ENCODE measurements at places on chromosomes 11 and 22.
A peak's percentile ranks its signal among the peaks of the same experiment; 100 is the strongest.

- DNase-seq = peak; percentile 45
Observed at GRCh38 chr22:49291169-49291568, 536.5 kb downstream of the BRD1 start.

DNA sequence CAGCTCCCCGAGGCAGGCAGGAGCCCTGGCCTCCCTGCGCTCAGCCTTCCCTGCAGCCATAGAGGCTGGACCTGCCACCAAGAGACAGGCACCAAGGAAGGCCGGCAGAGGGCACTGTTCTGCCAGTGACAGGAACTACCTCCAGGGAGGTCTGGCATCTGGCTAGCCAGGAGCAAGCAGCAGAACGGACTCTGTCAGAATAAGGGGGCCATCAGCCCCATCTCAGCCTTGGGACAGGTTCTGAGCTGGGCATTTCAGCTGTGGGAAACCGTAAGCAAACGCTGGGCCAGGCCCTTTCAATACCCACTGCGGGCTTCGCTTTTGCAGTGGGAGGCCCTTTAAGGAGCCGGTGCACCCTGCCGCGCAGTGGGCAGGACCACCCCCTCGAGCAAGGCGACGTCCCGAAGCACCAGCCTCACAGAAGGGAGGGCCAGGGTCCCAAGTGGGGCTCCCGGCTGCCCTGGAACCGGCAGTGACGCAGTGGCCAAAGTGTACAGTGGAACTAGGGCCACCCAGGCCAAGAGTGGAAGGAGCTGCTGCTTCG lies 18.2 kb downstream of the IFT27 start:
- DNase-seq = peak; percentile 87

GRCh38 chr11:36271794-36272407 lies 17.3 kb downstream of the COMMD9 start:
- no peak for DNase-seq

DNA sequence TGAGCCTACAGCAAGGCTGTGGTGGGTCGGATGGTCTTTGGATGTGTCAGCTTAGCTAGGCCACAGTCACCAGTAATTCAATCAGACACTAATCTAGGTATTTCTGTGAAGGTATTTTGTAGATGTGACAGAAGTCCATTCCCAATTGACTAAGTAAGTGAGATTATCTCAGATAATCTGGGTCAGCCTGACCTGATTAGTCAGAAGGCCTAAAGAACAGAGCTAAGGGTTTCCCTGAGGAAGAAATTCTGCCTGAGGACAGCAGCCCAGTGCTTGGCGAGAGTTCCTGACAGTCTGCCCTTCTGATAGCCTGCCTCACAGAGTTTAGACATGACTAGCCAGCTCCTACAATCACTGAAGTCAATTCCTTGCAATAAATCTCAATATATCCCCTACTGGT lies 28.7 kb downstream of the GUCD1 start:
- DNase-seq = no peak

GRCh38 chr22:18032455-18033101 lies 8.2 kb upstream of the MICAL3 start:
- DNase-seq = no peak

DNA sequence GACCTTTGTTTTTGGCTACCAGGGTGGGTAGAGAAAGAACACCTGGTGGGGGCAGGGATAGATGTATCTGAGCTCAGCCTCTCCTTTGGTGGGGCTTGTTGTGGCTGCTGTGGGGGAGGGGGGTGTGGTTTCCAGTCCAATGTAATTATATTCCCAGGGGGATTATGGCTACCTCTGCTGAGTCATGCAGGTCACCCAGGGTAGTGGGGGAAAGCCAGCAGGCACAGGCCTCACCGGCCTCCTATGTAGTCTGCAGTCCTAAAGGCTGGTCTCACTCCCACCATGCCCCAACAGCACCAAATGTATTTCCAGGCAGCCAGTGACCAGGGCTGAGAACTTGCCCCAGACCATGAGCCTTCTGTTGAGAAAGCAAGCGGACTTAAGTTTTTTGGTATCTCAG lies 119.6 kb downstream of the DYNC2H1 start:
- no peak for DNase-seq

DNA sequence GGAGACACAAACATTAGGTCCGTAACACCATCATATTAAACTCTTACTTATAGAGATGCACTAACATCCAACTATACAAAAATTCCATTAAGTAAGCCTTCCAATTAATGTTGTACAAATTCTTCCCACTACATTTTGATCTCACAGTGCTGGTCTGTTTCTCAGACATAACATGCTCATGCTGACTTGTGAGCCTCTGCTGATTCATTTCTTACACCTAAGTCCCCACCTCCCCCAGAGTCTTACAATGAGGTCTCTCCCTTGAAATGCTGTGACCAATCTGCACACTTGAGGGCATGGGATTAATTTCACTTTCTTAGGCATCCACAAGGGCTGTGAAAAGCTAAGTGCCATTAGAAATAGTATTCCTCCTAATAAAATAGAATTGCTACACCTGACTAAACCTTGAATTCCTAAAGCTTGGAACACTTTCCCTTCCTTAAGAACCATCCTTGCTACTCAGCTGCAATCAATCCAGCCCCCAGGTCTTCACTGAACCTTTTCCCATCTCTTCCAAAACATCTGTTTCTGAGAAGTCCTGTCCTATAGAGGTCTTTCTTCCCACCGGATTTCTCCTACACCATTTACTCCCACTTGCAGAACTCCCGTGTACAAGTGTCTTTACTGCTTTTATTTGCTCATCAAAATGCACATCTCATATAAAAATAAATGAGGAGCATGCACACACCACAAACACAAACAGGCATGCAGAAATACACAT lies 2.0 kb downstream of the HBG1 start:
- no peak for DNase-seq

GRCh38 chr22:19352217-19352616 lies 60.7 kb upstream of the CLTCL1 start:
- DNase-seq = no peak

GRCh38 chr22:17795661-17796548 lies 21.6 kb upstream of the BID start:
- no peak for DNase-seq

DNA sequence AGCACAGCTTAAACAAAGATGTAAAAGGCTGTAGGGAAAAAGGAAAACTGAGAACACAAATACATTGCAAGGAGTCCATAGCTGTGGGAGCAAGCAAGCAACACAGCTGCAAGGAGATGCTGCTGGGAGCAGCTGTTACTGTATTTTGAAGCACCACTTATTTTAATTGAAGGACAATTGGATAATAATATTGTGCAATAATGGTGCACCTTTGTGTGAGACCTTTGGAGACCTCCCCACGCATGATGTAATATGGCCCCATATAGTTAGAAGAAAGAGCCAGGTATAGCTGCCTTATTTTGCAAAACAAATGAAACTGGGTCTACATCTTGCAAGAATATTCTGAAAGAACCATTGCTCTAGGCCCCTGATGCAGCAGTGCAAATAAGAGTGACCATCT lies 191.1 kb upstream of the KIRREL3 start:
- no peak for DNase-seq

- peak; percentile 49 for DNase-seq
Observed at GRCh38 chr11:1881442-1882264, 10.0 kb downstream of the PRR33 start.

DNA sequence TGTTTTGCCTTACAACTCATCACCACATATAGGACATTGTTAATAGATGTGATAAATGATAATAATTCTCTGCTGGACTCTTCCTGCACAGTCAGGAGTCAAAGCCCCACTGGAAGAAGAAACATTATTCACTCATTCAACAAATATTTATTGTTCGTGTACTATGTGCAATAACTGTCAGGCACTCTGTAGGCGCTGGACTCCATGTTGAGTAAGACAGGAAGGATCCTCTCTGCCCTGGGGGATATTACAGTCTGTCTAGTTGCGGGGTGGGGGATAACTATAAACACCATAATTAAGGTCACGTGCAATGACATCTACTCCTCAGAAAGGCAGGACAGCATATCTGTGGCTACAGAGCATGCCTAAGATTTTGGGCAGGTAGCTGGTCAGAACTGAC lies 281.1 kb downstream of the FAT3 start:
- DNase-seq = no peak

GRCh38 chr11:69791276-69792180 lies 16.4 kb upstream of the FGF4 start:
- DNase-seq = no peak

GRCh38 chr11:75910426-75911145 lies 95.6 kb downstream of the UVRAG start:
- no peak for DNase-seq

DNA sequence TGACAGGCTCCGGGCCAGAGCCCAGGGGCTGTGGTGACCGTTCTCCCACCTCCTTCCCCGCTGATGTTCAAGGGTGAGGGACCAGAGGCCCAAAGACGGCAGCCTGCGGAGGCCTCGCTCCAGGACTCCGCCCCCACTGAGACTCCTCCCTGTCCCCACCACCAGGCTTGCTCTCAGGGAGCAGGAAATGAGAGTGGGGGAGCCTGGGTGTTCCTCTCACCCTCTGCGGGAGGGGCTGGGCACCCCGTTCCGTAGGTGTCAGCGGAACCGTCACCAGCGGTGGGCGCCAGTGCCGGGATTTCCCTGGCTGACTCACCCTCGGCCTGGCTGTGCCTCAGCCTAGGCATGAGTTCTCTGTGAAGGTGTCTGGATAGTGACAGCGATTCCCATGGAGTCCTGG lies 15.7 kb downstream of the DAGLA start:
- DNase-seq = no peak

DNA sequence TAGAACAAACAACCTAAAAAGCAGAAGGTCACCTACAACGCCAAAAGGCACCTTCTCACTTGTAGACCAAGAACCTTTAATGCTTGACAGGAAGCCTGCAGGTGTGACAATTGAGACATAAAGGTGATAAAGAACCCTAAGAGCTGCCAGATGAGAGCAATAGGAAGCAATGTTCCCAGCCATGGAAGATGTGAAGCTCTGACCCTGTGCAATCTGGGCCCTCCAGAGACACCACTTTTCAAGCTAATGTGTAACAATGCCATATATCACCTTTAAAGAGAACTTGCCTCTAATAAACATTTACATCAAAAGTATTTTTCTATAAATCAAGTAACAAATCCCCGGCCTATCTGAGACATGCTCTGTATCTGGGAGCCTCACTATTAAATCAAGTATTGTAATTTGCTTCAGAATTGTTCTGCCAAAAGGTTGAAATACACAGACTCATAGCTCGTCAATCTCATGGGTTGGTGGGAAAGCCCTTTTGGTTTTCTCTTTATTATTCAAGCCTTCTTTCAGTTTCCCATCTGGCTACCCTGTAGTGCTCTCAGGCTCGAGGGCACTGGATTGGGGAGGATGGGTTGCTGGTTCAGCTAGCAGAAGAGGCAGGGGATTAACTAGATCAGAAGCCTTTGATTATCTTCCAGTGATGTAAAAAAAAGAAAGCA lies 368.9 kb downstream of the BUD13 start:
- DNase-seq = no peak

DNA sequence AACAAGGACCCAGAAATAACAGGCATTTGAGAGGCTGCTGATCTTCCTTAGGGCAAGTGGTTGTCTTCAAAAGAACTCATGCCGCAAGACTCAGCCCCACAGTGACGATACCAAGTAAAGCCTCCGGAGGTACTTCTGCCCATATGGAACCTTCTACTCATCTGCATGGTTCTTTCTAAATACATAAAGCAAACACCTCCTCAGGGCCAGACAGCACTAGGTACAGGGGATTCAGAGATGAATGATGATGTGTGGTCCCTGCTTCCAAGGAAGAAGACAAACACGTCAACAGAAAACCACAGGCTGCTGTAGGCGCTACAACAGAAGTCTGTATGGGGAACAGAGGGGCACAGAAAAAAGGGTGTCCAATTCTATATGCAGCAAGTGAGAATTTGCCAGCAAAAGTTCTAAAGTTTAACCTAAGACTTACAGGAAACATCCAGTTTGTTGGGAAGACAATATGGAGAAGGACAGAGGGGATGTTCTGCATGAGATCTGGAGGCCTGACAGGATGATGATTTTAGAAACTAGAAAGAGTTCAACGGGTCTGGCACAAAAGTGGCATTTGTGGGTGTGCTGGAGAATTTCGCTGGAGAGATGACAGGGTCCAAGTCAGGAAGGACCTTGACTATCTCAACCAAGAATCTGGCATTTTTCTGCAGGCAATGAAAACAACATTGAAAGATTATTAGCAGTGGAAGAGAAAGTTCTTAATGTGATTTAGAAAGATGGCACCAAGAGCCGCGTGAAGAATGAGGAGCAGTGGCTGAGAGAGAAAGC lies 23.7 kb downstream of the JAML start:
- DNase-seq = no peak

GRCh38 chr22:27882507-27883290 lies 36.4 kb downstream of the PITPNB start:
- no peak for DNase-seq

DNA sequence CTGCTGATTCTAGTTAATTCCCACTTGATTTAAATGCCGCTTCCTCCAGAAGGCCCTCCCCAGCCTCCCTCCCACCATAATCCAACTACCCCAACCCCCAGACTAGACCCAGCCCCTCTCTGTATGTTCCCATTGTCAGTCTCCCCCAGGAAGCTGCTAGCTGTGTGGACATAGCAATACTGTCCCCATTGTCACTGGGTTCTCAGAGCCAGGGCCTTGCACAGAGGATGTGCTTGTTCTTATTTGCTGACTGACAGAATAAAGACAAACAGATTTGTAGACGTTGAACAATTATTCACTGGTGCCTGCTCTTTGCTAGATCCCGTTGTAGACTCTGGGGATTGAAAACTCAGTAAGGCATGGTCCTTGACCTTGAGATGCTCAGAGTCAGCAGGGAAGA lies 45.7 kb upstream of the NAV2 start:
- DNase-seq = no peak

DNA sequence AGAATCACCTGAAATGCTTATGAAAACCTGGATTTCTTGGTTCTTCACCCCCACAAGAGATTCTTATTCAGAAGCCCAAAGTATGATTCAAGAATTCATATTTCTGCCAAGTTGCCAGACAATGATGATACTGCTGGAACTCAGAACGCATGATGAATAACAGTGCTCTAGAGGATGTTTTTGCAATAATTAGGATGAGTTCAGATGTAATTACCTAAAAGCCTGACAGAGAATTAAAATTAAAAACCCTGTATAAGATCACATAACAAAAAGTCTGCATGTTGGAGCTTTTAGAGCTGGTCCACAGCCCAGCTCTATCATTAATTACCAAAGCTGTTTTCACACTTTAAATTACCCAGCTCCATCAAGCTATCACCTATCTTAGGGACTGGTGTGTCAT lies 211.8 kb downstream of the LUZP2 start:
- DNase-seq = no peak

- peak; percentile 39 for DNase-seq
Observed at GRCh38 chr11:117833401-117833891, 8.9 kb upstream of the FXYD2 start.

DNA sequence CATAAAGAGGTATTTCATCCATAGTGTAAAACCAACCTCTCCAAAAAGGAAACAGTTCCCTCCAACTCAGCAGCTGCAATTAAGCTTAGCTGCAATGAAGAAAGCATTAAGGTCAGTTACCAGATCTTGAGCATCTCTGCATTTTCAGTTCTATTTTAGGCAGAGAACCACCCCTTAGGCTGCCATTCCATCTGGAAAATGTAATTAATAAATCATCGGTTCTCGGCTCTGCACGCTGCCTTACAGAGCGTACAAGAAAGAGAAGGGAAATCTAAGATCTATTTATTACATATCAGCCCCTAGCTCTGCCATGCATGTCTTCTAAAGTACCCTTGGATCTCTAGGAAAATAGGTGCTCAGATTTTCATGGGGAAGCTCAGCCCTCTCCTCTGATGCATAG lies 71.5 kb downstream of the RCN1 start:
- no peak for DNase-seq

Measured in ecto neural progenitor cell (in vitro differentiated cells).